ENCODE measurements at places on chromosomes 16 and 17.

- no peak for DNase-seq
Observed at GRCh38 chr16:66275775-66276428, 90.6 kb upstream of the CDH5 start.

GRCh38 chr17:55926276-55926990 is 175.6 kb downstream of the PCTP start:
- DNase-seq = no peak

- no peak for DNase-seq
Observed at GRCh38 chr17:18925187-18925586, 26.8 kb upstream of the SLC5A10 start.

- no peak for DNase-seq
Observed at GRCh38 chr17:31820691-31821435, 38.2 kb downstream of the COPRS start.

GRCh38 chr17:21463779-21464407 is 87.7 kb downstream of the KCNJ12 start:
- DNase-seq = no peak

DNA sequence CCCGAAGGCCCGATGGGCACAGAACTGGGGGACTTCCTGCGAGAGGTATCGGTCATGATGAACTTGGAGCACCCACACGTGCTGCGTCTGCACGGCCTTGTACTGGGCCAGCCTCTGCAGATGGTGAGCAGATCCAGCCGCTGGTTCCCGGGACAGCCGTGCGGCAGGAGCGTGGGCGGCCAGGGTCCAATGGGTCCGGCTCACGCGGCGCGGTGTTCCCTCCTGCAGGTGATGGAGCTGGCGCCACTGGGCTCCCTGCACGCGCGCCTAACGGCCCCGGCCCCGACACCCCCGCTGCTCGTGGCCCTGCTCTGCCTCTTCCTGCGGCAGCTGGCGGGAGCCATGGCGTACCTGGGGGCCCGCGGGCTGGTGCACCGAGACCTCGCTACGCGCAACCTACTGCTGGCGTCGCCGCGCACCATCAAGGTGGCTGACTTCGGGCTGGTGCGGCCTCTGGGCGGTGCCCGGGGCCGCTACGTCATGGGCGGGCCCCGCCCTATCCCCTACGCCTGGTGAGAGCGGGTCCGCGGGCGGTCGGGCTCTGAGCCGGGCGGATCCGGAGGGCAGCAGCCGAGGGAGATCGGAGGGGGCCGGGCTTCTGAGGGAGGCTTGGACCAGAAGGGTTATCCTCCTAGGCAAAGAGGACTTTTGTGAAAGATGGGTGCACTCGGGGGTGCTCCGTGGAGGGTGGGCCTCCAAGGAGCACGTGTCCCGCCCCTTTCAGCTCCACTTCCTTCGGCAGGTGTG is 3.0 kb downstream of the TNK1 start:
- DNase-seq = no peak

DNA sequence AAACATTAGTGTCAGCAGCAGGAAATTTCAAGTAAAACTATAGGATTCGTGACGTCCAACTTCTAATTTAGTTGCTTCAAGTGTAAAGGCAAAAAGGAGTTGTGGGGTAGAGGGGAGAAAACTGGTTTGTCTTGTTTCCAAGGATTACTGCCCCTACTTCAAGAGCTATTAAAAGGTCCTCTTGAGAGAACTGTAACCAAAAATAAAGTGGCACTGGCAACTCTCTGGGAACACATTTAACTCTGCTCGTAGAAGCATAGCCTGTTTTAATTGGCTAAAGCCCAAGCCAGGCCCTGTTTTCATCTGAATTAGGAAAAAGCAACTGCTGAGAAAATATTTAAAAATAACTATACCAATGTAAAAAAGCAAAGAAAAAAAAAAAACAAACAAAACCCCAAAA is 51.8 kb upstream of the AKAP1 start:
- DNase-seq = no peak

DNA sequence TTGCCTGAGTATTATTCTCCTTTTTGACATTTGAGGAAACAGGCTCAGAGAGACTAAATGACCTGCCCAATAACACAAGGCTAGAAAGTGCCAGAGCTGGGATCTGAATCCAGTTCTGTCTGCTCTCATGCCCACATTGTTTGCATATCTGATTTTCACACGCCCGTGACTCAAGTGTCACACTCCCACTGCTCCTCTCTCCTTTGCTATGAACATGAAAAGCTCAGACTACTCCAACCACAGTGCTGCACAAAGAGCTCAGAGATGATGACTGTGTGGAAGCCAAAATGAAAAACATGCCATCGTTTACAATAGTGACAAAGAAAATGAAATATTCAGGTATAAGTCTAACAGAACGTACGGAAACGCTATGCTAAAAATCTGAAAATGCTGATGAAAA is 107.9 kb downstream of the SMG6 start:
- DNase-seq = no peak

Data from esophagus squamous epithelium (tissue), 5 donors.